ENCODE measurements at places on chromosomes 5 and 9.

DNA sequence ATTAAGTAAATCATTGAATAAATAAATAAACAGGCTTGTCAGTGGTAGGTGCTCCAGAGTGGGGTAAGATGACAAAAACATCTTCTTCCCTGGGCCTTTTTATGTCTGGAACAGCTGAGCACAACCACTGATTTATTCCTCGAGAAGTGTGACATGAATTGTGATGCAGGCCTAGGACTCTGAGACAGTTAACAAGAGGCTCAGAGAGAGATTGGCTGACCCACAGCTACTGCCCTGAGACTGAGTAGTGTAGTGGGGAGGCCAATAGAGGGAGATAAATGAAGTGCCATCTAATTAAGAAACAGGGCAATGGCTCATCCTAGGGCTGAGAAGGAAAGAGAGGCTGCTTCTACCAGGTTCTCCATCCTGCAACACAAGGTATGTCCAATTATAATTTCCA lies 369.3 kb upstream of the TRPC7 start:
- H3K4me1 ChIP-seq, result no peaks in the 10 kb centered on the region
- no peak for DNase-seq
- no peak overlapping the region for H3K4me3 ChIP-seq
- no peaks in the 10 kb centered on the region for H3K36me3 ChIP-seq

DNA sequence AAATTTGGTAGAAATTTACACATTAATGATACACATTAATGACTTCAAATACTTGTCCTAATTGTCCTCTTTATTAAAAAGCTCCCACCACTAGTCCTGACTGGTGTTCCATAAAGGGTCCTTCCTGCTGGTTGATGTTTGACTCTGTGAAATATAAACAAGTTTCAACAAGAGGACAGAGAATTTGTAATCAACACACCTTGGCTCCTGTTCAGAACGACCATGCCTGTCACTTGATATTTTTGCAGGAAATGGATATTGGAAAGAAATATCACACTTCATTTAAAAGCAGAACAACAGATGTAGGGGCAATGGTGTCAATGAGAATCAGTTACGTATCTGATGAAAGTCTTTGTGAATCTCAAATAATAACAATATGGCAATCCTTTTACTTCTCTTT lies 211.7 kb downstream of the ENC1 start:
- no peak for DNase-seq
- peaks cover 3% of the 10 kb centered on the region for H3K4me1 ChIP-seq
- H3K27me3 ChIP-seq, result peaks cover 6% of the 10 kb centered on the region
- H3K4me3 ChIP-seq, result no peak overlapping the region

- H3K4me3 ChIP-seq, result no peak overlapping the region
- no peaks in the 10 kb centered on the region for H3K36me3 ChIP-seq
- H3K27me3 ChIP-seq, result no peaks in the 10 kb centered on the region
- DNase-seq, result no peak
These were observed 389.0 kb upstream of the BRINP1 start for GRCh38 chr9:119758241-119758640.

DNA sequence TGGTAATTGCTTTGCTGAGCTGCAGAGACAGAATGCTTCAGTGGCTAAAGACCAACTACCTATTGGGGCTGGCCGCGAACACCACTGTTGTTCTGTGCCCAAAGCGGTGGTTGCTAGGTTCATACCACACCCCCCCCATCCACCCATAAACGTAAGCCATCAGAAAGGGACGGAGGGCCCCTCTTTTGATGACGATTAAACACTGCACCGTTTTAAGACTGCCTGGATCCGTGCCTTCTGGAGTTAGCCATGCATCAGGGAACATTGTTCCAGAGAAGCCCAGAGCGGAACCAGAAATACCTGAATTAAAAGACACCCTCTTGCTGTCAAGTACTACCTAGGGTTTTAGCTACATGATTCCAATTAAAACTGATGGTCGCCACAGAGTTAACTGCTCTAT lies 369.1 kb upstream of the DAP start:
- H3K36me3 ChIP-seq, result no peaks in the 10 kb centered on the region
- H3K27me3 ChIP-seq, result peaks cover 2% of the 10 kb centered on the region
- no peaks in the 10 kb centered on the region for H3K4me1 ChIP-seq
- DNase-seq, result no peak
- H3K27ac ChIP-seq, result no peak overlapping the region

GRCh38 chr5:77095189-77095588 lies 8.1 kb upstream of the ZBED3 start:
- H3K4me1 ChIP-seq, result no peaks in the 10 kb centered on the region
- no peak overlapping the region for H3K4me3 ChIP-seq
- no peaks in the 10 kb centered on the region for H3K36me3 ChIP-seq
- H3K27me3 ChIP-seq, result no peaks in the 10 kb centered on the region
- no peak overlapping the region for H3K27ac ChIP-seq

GRCh38 chr9:33288828-33289483 lies 1.4 kb upstream of the NFX1 start:
- peaks cover 52% of the 10 kb centered on the region for H3K4me1 ChIP-seq
- peak overlapping the region; percentile 87 for H3K4me3 ChIP-seq
- no peaks in the 10 kb centered on the region for H3K27me3 ChIP-seq
- peaks cover 28% of the 10 kb centered on the region for H3K36me3 ChIP-seq
- DNase-seq, result no peak
- H3K27ac ChIP-seq, result peak overlapping the region; percentile 100

- H3K4me1 ChIP-seq, result peaks cover 46% of the 10 kb centered on the region
- peak overlapping the region; percentile 91 for H3K27ac ChIP-seq
- H3K4me3 ChIP-seq, result peak overlapping the region; percentile 80
- H3K36me3 ChIP-seq, result no peaks in the 10 kb centered on the region
These were observed 249.2 kb upstream of the ANKRD55 start for GRCh38 chr5:56482363-56482762.

GRCh38 chr9:115850548-115851304 lies 302.9 kb upstream of the PAPPA start:
- H3K4me1 ChIP-seq, result no peaks in the 10 kb centered on the region
- no peak overlapping the region for H3K27ac ChIP-seq
- H3K27me3 ChIP-seq, result no peaks in the 10 kb centered on the region
- no peak for DNase-seq

GRCh38 chr9:92645041-92645440 lies 24.9 kb downstream of the IPPK start:
- peaks cover 9% of the 10 kb centered on the region for H3K4me1 ChIP-seq
- no peak overlapping the region for H3K4me3 ChIP-seq
- no peak for DNase-seq
- H3K27ac ChIP-seq, result no peak overlapping the region
- H3K36me3 ChIP-seq, result peaks cover 50% of the 10 kb centered on the region
- H3K27me3 ChIP-seq, result no peaks in the 10 kb centered on the region

DNA sequence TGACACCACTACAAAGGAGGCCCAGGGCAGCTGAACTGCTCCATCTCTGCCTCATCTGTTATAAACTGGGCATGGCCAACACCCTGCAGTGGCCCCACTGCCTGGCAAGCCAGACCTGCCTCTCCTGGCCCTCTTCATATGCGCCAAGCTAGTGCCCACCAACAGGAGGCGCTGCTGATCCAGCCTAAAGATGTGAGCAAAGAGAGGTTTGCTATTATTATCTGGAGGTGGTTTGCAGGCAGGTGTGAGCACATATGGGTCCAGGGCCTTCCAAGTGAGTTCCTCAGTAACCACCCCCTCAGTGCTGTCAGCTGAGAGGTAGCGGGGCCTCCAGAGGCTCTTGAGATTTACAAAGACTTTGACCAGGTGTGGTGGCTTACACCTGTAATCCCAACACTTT lies 232.2 kb downstream of the SYK start:
- peaks cover 34% of the 10 kb centered on the region for H3K4me1 ChIP-seq
- H3K4me3 ChIP-seq, result no peak overlapping the region
- peaks cover 2% of the 10 kb centered on the region for H3K27me3 ChIP-seq
- no peak overlapping the region for H3K27ac ChIP-seq
- peak; percentile 72 for DNase-seq
- no peaks in the 10 kb centered on the region for H3K36me3 ChIP-seq

DNA sequence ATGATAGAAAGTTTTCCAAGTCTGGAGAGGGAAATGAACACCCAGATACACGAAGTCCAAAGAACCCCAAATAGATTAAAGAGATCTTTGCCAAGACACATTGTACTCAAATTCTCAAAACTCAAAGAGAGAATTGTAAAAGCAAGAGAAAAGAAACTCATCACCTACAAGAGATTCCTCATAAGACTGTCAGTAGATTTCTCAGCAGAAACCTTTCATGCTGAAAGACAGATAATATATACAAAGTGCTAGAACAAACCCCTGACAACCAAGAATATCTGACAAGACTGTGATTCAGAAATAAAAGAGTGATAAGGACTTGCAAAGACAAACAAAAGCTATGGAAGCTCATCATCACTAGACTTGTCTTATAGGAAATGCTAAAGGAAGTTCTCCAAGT lies 326.7 kb upstream of the ZNF608 start:
- no peaks in the 10 kb centered on the region for H3K4me1 ChIP-seq
- no peak for DNase-seq
- H3K27me3 ChIP-seq, result no peaks in the 10 kb centered on the region
- H3K27ac ChIP-seq, result no peak overlapping the region
- no peak overlapping the region for H3K4me3 ChIP-seq

- H3K36me3 ChIP-seq, result no peaks in the 10 kb centered on the region
- H3K27ac ChIP-seq, result no peak overlapping the region
These were observed 64.1 kb downstream of the PLAC8L1 start for GRCh38 chr5:146041180-146041789.

DNA sequence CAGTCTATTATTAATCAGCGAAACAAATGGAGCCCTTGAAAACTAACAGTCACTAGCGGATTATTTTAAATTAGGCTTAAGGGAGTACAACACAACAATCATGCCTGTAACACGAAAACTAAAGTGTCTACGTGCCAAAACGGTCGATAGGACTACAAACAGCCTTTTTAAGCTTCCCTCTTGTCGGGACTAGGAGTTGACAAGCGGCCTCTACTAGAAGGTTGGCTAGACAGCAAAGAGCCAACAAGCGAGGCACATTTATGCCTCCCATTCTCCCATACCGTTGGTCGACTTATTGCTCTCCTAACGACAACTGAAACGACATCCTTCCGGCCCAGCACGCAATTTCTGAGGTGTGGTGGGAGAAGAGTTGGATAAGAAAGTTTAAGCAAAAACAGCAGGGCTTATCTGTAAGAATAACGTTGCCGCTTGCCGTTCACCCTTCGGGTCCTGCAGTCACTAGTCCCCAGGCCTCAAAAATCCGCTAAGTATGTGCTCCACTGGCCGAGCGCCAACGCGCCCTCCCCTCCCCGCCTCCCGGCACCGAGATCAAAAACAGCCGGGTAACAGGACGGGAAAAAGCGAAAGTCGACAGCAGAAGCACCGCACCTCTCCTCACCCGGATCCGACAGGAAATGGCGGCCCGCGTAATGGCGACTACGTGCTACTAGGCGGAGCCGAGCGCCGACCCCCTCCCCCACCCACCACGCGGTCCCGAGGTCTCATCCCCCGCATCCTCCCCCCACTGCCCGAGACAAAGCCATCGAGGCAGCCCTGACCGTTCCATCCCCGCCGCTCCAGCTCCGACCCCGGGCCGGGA lies 813 bp downstream of the HNRNPK start:
- peak overlapping the region; percentile 98 for H3K27ac ChIP-seq
- H3K27me3 ChIP-seq, result no peaks in the 10 kb centered on the region
- peak overlapping the region; percentile 93 for H3K4me3 ChIP-seq
- peaks cover 59% of the 10 kb centered on the region for H3K36me3 ChIP-seq
- H3K4me1 ChIP-seq, result peaks cover 58% of the 10 kb centered on the region

GRCh38 chr5:173306695-173307094 lies 21.5 kb downstream of the STC2 start:
- H3K4me3 ChIP-seq, result no peak overlapping the region
- no peaks in the 10 kb centered on the region for H3K4me1 ChIP-seq
- no peaks in the 10 kb centered on the region for H3K36me3 ChIP-seq
- peaks cover 37% of the 10 kb centered on the region for H3K27me3 ChIP-seq
- DNase-seq, result no peak

DNA sequence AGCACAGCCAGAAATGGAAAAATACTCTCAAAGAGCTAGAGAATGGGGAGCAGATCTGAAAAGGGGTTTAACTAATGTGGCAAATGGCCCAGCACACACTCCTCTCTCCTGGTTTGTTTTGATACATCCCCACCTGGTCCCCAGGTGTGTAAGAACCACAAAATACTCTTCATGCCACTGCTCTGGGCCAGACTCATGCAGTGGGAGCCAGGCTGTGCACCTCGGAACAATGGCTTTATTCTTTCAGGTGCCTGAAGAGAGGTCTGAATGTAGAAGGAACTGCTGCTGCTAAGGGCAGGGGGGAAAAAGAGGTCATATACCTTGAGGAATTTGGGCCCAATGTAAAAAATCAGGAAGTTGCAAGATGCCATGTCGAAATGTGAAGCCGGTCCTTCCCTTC lies 123.9 kb upstream of the ADAMTSL1 start:
- DNase-seq, result no peak
- no peak overlapping the region for H3K27ac ChIP-seq
- no peaks in the 10 kb centered on the region for H3K27me3 ChIP-seq
- no peaks in the 10 kb centered on the region for H3K4me1 ChIP-seq
- no peaks in the 10 kb centered on the region for H3K36me3 ChIP-seq
- H3K4me3 ChIP-seq, result no peak overlapping the region
